ENCODE measurements at places on chromosomes 5 and 9.

DNA sequence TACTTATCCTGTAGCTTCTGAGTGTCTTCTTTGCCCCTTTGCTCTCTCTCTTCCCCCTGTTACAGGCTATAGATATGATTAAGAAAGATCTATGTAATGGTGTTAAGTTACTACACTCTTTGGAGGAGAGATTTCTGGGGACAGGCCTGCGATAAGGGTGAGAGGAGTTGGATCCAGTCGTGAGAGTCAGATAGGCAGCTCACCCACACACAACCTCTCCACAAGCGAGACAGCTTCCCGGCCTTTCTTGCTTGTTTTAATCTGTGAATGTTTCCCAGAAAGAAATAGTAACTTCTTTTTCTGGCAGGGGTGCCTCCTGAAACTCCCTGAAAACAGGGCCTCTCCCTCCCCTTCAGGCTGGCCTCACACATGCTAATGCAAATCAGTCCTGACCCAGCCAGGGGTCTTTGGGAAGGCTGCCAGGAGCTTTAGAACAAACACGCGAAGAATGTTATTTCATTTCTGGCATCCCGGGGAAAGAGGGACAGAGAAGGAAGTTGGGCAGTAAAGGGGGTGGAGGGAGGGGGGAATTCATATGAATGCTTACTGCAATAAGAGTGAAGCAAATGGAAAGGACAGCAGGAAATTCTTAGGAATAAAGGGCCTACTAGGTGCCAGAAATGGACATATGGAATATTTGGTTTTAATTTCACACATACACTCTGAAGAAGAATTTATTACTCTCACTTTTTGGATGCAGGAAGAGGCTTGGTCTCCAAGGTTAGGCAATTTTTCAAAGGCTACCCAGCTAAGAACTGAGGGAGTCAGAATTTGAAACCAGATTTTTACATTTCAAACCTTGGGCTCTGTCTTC is 215.8 kb upstream of the TRIM32 start:
- DNase-seq: no peak

GRCh38 chr5:170640731-170641588 is 137.1 kb downstream of the KCNIP1 start:
- peak; percentile 66 for DNase-seq

GRCh38 chr5:172477466-172477865 is 23.1 kb upstream of the SH3PXD2B start:
- no peak for DNase-seq

DNA sequence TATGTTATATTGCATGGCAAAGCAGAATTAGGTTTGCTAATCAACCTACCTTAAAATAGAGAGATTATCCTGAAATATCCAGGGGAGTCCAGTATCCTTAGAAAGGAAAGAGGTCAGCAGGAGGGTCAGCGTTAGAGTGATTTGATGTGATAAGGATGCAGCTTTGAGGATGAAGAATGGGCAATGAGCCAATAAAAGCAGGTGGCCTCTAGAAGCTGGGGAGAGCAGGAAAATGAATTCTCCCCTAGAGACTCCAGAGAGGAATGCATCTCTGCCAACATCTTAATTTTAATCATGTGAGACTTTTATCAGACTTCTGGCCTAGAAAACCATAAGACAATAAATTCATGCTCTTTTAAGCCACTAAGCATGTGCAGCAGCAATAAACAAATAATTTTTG is 65.7 kb upstream of the SYK start:
- no peak for DNase-seq
